ENCODE measurements at places on chromosomes 11 and 22.
A peak's percentile ranks its signal among the peaks of the same experiment; 100 is the strongest.

DNA sequence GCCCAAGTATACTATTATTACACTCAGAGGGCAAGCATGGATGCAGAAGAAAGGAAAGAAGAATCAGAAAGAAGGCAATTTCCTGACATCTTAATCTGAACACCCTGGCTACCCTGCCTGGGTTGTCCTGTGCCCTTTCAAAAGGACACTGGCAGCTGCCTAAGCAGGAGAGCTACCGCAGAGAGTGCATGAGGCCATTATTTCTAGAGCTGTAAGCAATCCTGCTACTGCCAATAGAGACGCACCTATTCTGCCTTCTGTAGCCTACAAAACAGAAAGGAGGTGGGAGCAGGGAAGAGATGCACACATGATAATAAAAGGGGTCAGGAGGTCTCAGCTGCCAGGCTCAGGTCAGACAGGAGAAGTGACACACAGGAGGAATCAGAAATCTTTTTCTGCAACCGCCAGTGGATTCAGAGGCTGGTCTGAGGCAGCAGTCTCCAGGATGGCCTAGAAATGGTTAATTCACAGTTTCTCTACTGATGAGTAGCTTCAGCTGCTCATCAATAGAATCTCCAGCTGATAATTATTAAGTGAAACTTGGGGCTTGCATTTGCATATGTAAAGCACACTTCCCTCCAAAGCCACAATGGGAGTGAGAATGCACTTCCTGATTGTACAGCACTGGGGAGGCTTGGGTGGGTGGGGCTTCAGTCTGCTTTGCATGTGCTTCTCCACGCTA lies 253.9 kb downstream of the LARGE1 start:
- no peak for DNase-seq

DNA sequence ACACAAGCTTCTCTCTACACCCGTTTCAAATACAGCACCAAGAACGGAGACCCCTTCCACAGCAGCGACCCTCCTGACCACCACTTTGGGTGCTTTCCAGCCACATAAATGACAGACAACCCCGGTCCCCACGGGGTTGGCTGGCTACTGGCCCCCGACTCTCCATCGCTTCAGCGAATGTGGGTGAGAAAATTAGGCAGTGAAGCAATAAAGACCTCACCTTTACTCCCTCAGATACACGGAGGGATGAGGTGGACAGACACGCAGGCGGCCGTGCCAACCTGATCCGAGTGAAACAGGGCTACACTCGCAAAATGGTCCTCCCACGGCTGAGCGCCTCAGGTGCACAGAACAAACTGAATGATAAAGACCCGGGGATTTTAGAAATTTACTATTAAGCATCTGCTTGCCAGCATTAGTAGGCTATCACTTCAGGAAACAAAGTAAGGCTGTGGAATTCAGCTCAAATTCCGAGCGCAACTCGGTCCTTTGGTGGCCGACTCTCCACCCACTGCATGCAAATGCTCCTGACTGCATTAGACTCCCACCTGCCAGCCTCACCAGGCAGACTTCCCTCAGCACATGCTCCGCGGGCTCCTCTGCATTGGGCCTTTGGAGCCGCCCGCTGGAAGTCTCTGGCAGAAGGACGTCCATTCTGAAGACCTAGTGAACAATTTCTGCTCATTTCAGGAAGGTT lies 12.8 kb upstream of the EFCAB6 start:
- no peak for DNase-seq

- DNase-seq, result no peak
Measured at GRCh38 chr22:33635766-33636165, 284.5 kb downstream of the LARGE1 start.

- peak; percentile 54 for DNase-seq
Measured at GRCh38 chr11:68455485-68455884, 5.1 kb upstream of the PPP6R3 start.

- no peak for DNase-seq
Measured at GRCh38 chr11:103997082-103997481, 39.4 kb upstream of the DDI1 start.

GRCh38 chr11:107856981-107857517 lies 1.5 kb downstream of the SLC35F2 start:
- DNase-seq, result no peak

GRCh38 chr11:63961608-63962412 lies 12.6 kb upstream of the COX8A start:
- no peak for DNase-seq

GRCh38 chr22:34761111-34761510 lies 304.8 kb upstream of the ISX start:
- DNase-seq, result no peak

DNA sequence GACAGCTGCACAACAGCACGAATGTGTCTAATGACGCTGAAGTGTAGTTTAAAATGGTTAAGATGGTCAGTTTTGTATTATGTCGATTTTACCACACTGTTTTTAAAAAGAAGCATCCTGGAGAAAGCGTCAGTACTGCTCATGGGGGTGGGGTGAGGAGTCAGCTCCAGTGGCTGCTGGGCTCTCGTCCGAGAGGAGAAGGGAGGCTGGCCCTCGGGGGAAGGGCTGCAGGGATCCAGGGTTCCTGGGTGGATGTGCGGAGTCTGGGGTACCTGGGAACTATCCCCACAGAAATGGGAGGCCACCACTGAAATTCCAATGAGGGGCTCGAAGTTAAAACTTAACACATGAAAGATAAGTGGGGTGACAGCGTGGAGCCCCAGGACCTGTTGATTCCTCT lies 11.9 kb downstream of the C11orf21 start:
- DNase-seq, result no peak

DNA sequence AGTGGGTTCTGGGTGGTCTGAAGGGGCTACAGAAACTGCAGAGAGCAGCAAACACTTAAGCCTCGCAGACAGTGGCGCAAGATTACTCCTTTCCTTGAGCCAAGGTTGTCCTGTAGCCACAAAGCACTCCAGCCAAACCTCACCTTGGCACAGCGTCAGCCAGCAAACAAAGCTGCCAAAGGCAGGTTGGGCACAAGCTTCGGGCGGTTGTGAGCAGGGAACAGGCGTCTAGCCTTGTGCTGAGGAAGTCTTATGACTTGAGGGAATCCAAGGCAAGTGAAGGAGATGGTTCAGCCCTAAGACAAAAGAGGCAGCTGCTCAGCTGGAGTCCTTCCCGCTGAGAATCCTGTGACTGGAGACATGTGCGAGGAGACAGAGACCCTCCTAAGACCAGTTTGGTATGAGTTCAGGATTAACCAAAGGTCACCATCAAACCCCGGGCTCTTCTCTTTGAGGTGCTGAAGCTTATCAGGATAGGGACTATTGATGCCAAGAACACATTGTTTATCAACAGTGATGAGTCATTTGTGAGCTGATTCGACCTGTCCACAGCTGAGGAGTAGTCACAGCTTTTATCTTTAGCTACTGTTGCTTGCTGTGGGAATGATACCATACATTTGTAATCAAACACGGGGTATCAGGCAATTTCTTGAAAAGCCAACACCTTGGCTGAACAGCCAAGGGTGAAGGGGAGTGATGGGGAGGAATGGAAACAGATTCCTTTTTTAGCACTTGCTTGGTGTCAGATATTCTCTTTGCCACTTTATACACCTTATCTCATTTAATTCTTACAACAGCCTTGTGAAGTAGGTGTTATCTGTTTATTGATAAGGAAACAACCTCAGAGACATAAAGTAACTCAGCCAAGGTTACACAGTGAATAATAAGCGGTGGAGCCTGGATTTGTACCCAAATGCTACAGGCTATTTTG lies 4.6 kb downstream of the ADM start:
- peak; percentile 75 for DNase-seq

DNA sequence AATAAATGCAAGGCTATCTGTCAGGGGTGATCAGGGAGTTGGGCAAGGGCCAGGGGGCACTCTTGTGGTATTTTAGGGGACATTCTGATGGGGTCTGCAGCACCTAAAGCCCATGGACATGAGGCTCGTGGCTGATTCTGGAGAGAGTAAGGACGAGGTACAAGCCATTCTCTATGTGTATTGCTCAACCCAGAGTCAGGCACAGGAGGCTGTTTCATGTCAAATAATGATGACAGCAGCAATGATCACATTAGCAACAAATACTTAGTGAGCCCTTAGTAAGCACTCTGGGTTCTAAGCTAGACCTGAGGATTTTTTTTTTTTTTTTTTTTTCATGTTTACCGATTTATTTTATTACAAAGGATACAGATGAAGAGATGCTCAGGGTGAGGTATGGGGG lies 83.5 kb upstream of the THY1 start:
- DNase-seq, result no peak

GRCh38 chr22:35065796-35066218 lies at the start of gene ISX:
Gene ISX, plus strand, starts transcription at chr22:35066158. Its CDS starts 930 bp downstream, at chr22:35067088.
- no peak for DNase-seq

GRCh38 chr11:108239076-108239475 lies 16.2 kb downstream of the ATM start:
- no peak for DNase-seq

GRCh38 chr11:122486793-122487495 lies 168.6 kb upstream of the UBASH3B start:
- no peak for DNase-seq

GRCh38 chr11:128469220-128469619 lies 118.1 kb downstream of the ETS1 start:
- peak; percentile 87 for DNase-seq

DNA sequence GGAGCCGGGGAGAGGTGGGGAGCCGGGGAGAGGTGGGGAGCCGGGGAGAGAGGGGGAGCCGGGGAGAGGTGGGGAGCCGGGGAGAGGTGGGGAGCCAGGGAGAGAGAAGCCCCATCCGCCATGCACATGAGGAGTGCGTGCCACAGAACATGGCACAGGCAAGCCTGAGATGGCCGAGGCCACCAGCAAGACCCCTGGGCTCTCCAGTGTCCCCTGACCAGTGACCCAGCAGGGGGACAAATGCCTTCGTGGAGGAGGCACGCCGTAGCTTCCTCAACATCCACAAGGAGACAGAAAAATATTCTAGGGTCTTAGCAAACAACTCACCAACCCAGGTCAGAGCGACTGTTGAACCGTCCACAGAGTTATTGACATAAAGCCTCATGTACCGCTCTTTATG lies 618.8 kb downstream of the TBC1D22A start:
- DNase-seq, result peak; percentile 56

- DNase-seq, result no peak
Measured at GRCh38 chr11:14373941-14374646, 15.1 kb upstream of the RRAS2 start.

DNA sequence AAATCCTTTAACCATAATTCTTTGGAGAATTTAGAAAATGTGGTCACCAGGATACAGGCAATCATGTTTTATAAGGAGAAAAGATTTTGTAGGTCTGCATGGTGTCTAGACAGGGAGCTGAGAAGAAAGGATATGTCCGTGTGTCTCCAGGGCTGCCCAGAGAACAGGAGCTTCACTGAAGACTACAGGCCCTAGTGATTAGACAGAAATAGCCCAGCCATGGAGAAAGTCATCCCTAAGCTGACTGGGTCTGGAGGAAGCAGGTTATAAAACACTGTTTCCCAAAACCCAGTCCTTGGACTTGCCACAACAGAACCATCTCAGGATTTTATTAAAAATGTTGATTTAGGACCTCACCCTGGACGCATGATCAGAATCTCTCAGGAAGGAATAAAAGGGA lies 84.4 kb downstream of the GALNT18 start:
- DNase-seq, result no peak

GRCh38 chr11:102184269-102184987 lies 74.2 kb downstream of the YAP1 start:
- DNase-seq, result no peak

DNA sequence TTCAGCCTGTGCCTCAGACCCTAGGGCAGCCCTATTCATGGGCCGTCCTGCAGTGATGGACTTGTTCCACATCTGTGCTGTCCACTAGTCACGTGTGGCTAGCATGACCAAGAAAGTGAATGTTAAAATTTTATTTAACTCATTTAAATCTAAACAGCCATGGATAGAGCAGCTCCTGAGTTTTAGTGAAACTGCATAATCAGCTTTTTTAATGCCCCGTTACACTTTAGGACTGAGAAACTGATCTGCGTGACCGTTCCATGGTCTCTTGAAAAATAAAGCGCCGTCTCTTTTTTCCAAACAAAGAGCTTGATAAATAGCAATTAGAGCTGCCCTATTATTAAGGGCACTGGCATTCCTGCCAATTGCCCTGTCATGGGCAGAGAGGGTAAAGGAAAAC lies 76.5 kb upstream of the SNX19 start:
- no peak for DNase-seq

GRCh38 chr11:70933981-70934583 lies 318.3 kb downstream of the SHANK2 start:
- no peak for DNase-seq

DNA sequence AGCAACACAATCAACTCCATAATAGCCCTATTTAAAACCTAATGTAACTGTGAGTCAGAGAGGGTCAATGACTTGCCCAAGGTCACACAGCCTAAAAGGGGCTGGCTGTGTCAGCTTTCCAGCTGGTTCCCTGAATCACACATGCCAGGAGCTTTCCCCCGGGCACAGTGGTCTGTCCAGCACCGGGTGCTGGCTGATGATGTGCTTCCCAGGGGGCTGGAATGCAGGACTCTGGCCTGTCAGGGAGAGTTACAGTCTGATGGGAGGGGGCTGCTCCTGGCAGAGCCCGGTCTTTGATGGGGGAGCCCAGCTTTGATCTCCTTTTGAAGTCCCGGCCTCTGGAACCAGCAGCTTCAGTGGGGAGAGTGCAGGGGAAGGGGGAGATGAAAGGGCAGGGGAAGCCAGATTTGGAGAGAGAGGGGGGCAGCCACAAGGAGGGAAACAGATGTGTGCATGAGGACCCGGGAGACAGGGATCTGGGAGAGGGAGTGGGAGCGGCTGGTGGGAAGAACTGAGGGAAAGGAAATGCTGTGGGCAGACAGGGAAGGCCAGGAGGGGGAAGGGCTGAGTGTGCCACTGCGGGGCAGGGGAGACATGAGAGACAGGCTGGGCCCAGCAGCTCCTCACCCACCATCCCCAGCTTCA lies 102.7 kb downstream of the NECTIN1 start:
- DNase-seq, result no peak

GRCh38 chr11:57653163-57653562 lies 3.5 kb upstream of the YPEL4 start:
- DNase-seq, result no peak

DNA sequence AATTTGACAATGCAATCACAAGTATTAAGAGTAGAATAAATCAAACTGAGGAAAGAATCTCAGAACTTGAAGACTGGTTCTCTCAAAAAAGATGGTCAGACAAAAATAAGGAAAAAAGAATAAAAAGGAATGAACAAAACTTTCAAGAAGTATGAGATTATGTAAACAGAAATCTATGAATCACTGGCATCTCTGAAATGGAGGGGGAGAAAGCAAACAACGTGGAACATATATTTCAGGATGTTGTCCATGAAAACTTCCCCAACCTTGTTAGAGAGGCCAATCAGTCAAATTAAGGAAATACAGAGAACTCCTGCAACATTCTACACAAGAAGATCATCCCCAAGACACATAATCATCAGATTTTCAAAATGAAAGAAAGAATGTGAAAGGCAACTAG lies 235.7 kb downstream of the SBF2 start:
- no peak for DNase-seq

- DNase-seq, result no peak
Measured at GRCh38 chr11:85735876-85736460, 50.0 kb upstream of the CCDC89 start.

- no peak for DNase-seq
Measured at GRCh38 chr11:57230791-57231538, 6.1 kb downstream of the APLNR start.

GRCh38 chr11:122430490-122430889 lies 225.0 kb upstream of the UBASH3B start:
- DNase-seq, result no peak

GRCh38 chr11:117875382-117876058 lies 938 bp downstream of the FXYD6 start:
- no peak for DNase-seq

- no peak for DNase-seq
Measured at GRCh38 chr11:19525714-19526113, 186.9 kb upstream of the NAV2 start.

- no peak for DNase-seq
Measured at GRCh38 chr11:119593346-119593745, 135.7 kb downstream of the NECTIN1 start.

- DNase-seq, result peak; percentile 95
Measured at GRCh38 chr22:19478901-19479354, at the start of gene UFD1. Gene UFD1, minus strand, starts transcription at chr22:19479193. Its CDS starts 108 bp downstream, at chr22:19479085.

Measured in spleen (tissue), 13 donors.